ENCODE measurements at places on chromosomes 4 and X. TPM values are rescaled to one million over a fixed set of nuclear protein-coding genes. Genes with fewer than 3 reads are reported as not detected.

GRCh38 chr4:100509386-100509785, 8.4 kb downstream of the EMCN start:
- DNase-seq, result no peak

DNA sequence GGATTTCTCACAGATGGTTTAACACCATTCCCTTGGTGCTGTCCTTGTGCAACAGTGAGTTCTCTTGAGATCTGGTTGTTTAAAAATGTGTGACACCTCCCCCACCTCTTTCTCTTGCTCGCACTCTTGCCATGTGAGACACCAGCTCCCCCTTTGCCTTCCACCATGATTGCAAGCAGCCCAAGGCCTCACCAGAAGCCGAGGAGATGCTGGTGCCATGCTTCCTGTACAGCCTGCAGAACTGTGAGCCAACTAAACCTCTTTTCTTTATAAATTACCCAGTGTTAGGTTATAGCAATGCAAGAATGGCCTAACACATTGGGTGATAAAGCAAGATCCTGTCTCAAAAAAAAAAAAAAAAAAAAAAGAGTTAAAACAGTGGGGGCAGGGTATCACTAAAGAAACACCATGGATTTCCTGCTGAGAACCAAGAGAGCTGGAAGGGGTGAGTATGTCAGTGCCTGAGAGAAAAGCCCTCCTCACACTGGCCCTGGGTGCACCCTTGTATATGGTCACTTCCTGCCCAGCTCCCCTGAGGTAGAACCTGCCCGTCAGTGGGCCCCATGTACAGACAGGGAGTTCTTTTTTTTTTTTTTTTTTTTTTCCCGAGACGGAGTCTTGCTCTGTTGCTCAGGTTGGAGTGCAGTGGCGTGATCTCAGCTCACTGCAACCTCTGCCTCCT, 46.4 kb downstream of the APOO start:
- DNase-seq, result no peak

DNA sequence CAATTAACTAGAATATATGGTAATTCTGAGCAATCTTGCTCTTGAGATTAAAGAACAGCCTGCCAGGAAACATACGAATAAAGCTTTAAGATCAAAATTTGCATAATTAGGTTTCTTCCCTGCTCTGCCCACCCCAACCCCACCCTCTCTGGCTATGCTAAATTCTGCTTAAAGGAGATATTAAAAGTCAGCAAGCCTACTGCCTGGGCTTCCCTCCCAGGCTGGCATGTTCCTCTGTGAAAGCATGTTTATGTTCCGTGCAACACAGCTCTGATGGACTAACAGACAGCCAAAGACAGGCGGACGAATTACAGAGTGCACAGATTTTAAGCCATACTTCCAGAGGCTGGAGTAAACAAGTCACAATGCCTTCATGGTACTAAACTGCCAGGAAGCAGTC, 28.4 kb downstream of the CD99L2 start:
- DNase-seq, result no peak

DNA sequence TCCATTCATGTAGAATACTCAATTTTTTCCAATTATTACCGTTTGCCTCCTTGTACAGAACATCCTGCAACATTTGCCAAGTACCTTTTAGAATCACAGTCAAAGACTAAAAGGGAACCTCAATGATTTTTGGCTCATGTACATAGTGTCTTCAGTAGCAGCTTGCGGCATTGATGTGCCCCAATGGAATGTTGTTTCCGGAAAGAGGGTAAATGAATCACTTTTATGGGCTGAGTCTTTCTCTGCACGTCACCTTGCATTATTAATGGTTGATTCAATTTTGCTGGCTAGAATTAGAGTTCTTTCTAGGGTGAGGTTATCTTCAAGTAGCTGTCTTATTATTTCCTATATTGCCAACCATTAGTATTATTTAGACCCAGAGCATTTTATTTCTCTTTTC, 116.9 kb upstream of the GABRA2 start:
- no peak for DNase-seq

Gene EDNRA
- total RNA-seq, result 3.1 TPM

Gene STARD8
- total RNA-seq, result 11.2 TPM
